ENCODE measurements at places on chromosomes 1 and 21.

- no peak for DNase-seq
Measured at GRCh38 chr1:9149837-9150581, 21.1 kb upstream of the GPR157 start.

GRCh38 chr1:86018283-86018923, 138.2 kb downstream of the COL24A1 start:
- DNase-seq, result no peak

DNA sequence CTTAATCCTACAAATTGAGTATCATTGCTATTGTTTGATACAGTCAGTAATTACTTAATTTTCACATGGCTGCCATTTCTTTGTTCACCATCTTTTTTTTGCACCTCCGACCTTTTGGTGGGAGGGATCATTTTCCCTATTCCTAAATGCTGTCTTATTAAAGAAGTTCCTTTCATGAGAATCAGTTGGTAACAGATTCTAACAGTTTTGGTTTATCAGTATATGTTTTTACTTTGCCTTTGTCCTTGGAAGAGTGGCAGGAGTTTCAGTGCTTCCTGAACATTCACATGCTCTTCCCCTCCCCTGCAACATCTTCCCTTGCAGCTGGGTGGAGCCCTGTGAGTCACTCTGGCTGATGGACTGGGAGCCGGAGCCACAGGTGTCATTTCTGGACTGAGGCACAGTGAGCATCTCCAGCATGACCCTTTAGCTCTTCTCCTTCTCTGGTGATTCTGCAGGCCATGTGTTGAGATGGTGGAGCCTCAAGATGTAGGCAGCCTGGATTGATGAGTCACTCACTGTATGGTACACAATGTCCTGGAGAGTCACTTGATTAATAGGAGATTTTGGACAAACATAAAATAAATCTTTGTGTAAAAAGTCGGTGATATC, 217.7 kb downstream of the URB2 start:
- DNase-seq, result no peak

DNA sequence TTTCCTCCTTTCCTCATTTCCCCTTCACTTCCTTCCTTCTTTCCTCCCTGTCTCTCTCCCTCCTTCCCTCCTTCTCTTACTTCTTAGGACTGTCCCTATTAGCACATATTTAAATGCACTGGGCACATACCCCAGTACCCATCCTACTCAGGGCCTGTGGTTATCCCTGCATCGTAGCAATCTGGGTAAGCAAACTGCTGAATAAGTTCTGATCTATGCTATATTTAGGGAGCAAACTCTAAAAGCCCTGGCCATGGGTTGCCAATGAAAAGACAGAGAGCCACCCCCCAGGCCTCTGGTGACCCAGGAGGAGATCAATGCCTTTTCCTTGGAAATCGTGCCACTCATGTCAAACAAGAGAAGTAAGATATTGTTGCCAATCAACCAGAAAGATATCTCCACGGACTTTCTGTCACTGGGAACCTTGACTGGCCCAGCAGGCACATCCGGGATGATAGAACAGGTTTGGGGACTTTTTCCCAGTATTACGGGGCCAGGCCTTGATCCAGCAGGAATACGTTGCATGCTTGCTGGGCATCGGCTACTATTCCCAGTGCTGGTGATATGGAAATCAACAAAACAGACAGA, 5.4 kb downstream of the FAM3B start:
- no peak for DNase-seq

DNA sequence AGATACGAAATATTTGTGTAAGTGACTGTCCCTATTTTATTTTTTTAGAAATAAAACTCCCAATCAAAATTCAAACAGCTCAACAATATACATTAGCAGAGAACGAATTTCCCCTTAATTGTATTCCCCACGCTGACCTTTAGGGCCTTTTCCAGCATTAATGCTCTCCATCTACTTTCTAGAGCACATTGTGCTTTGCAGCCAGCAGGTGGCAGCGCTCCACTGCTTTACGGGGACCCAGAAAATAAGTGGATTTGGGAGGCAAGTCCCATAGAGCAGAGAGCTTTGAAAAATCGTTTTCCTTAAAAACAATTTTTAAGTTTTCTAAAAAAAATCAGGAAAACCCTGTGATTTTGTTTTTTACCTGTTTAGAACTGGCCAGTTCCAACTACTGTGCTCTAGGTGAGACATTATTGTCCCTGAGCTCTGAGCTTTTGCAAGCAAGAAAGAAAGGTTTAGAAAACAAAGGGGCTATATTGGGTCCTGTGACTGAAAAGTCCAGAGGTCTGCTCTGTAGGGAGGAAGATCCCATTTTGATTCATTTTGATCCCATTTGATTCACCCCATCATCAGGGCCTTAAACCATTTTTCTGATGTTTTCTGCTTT, 144.4 kb upstream of the ZNF644 start:
- no peak for DNase-seq
